NCI-H1436 treated with DMSO at 0.1 percent for 48 hours (cell line): ENCODE measurements at places on chromosomes 7 and 10.

DNA sequence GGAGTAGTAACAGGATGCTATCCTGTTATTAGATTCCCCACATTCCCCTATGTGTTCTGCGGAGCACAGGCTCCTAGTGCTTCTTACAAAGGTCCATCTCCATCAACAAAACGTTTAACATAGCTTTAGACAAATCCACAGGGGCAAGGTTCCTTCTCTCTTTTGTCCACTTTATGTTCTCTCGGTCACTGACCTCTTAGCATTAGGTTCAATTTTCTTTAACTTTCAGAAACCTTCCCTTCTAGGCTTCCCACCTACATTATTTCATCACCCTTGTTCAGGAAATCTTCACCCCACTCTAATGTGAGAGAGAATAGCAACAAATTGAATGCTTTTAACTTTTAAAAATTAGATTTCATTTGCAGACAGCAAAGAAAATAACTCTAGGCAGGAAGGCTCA lies 84.9 kb downstream of the DOCK4 start:
- DNase-seq: no peak

GRCh38 chr10:117627561-117627960 lies 85.0 kb downstream of the EMX2 start:
- DNase-seq: no peak

DNA sequence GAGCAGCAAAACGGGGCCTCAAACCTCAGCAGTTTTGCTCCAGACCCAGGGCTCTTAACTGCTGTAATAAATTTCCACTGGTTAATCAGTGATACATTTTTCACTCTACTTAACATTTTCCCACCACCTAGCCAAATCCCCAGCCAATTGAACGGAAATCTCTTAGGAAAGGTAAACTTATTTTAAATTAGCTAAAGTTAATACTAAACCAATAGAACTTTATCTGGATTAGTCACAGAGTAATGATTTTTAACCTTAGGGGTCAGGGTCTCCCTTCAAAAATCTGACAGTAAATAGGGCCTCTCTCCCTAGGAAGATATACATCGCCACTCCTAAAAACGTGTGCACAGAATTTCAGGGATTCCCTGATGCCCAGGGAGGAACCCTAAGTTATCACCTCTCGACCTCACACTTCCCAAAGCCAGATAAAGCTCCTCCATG lies 87.4 kb upstream of the KMT2E start:
- no peak for DNase-seq

DNA sequence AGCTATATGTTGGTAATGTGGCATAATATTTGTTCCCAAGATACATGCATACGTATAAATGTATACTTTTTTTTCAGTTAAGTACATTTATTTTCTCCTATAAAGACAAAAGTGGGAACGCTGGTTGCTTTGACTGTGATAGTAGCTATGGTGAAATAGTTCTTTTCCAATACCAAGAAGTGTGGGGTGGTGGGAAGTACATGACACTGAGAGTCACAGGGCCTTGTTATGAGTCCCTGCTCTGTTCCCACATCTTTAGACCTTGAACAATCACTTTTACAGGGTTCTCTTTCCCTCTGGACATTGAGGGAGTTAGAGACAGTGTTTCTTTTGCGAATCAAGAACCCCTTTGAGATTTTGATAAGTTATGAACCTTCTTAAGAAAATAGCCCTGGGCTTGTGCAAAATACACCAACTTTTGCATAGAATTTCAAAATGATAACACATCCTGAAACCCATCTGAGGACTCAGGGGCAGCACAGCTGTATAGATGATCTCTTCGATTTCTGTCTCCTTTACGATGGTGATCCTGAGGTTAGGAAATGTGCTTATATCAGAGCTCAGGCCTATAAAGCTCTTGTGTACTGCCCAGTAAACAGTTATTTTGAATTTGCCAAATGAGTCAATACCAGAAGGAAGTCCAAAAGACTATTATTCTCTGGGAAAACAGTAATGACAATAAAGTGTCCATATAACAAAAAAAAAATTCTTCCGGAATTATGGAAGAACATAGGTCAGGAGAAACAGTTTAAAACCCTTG lies 1.1 kb downstream of the LMOD2 start:
- no peak for DNase-seq

- no peak for DNase-seq
Measured at GRCh38 chr10:71323407-71323806, 4.3 kb downstream of the SLC29A3 start.

- DNase-seq: no peak
Measured at GRCh38 chr10:65497837-65498236, 1428.0 kb upstream of the LRRTM3 start.

- no peak for DNase-seq
Measured at GRCh38 chr10:65273115-65273514, 1652.7 kb upstream of the LRRTM3 start.
